Right ventricle myocardium inferior (tissue), 1 donor: ENCODE measurements at places on chromosomes 6 and 20.
A peak's percentile ranks its signal among the peaks of the same experiment; 100 is the strongest.

GRCh38 chr6:106373502-106374239 is 13.2 kb downstream of the CRYBG1 start:
- DNase-seq, result no peak

DNA sequence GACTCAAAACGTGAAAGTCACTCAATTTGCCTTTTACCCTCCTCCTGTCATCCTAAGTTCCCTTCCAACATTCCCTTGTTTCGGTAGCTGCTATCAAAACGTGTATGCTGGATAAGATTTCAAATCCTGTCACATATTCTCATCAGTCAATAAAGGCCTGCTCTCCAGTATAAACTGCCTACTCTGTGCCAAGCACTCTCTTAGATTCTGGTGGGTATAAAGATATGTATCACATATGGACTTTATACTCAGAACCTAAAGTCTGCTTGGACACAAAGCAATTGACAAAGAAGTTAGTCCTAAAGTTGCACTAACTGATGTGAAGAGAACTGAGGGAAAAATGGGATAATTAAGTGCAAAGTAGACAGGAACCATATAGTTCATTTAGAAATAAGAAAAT is 476.6 kb upstream of the MARCKS start:
- no peak for DNase-seq

- no peak for DNase-seq
These were observed 49.4 kb upstream of the ARMC2 start for GRCh38 chr6:108798670-108799353.

GRCh38 chr20:3203315-3204123 is 963 bp downstream of the DDRGK1 start:
- DNase-seq, result peak; percentile 66

DNA sequence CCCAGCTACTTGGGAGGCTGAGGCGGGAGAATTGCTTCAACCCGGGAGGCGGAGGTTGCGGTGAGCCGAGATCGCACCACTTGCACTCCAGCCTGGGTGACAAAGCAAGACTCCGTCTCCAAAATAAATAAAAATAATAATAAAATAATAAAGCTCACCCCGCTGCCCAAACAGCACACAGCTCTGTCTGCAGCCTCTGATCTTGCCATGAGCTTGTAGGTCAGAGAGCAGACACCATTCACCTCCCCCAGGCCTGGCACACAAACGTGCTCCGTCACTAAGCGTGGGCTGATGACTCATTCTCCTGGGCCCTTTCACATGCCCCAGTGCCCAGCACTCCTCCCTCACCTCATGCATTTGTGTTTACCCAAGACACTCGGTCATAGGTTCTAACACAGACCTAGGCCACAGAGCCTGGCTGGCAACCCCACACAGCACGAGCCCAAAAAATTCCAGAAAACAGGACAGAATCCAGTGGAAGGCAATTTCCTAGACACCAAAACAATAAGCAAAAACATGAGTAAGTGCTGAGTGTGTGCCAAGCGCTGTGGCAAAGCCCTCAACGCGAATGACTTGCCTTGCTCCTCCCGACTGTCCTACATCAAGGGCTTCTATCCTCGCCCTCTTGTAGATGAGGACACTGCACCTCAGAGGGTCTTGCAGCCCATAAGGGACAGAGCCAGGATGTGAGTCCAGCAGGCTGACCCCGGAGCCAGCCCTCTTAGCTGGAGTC is 18.0 kb downstream of the ATP9A start:
- DNase-seq, result peak; percentile 81

DNA sequence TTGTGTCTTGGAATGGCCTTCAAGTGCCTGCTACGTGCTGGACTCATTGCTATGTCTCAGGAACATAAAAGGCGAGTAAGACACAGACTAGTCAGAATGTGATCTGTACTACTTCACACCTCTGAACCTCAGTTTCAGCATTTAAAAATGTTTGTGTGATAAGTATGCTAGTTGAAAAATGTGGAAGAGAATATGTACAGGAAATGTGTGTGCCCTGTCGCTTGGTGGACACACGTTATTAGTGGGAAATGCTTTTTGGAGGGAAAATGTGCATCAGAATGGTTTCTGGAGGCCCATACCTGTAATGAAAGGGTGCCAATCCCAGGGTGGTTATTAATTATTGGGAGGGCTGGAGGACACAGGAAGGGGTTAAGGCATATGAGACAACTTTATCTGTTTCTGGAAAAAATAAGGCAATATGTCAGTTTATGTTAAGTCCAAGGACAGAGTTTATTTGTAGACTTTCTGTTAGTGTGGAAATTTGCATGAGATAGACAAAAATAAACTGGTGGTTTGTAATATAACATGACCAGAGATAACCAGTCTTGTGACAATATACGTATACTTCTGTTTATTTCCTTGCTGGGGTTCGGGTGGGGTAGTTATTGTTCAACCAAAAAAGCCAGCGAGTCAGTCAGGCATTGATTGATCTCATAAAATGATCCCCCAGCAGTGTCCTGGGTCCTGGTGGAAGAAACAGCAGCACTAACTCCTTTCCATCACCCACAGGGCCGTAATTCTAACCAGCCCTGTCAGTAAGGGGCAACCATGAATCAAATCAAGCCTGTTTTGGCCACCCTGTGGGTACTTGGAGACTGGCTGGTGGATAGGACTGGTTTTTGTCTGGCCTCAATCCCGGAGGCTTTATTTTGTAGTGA is 117.9 kb downstream of the JARID2 start:
- no peak for DNase-seq

GRCh38 chr20:36861875-36862801 is 13.8 kb upstream of the TLDC2 start:
- DNase-seq, result peak; percentile 90

DNA sequence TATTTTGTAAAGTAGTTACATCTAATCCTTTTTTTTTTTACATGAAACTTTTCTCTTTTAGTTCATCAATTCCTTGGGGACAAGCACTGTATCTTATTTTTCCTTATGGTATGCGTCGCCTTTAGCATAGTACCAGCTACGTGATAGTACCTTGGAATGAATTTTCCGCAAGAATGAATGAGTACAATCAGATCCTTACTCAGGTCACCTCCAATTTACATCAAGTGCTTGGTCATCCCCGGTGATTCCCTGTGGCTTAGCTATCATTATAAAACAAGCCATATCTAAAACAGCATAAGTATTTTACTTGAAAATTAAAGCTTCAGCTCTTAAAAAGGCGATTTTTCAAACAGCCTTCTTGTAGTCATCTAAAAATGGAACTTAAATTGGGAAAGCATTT is 680.4 kb upstream of the MAP3K7 start:
- no peak for DNase-seq

GRCh38 chr6:101445527-101445926 is 52.0 kb downstream of the GRIK2 start:
- DNase-seq, result no peak

GRCh38 chr6:110534731-110535492 is 58.5 kb upstream of the SLC22A16 start:
- DNase-seq, result no peak

DNA sequence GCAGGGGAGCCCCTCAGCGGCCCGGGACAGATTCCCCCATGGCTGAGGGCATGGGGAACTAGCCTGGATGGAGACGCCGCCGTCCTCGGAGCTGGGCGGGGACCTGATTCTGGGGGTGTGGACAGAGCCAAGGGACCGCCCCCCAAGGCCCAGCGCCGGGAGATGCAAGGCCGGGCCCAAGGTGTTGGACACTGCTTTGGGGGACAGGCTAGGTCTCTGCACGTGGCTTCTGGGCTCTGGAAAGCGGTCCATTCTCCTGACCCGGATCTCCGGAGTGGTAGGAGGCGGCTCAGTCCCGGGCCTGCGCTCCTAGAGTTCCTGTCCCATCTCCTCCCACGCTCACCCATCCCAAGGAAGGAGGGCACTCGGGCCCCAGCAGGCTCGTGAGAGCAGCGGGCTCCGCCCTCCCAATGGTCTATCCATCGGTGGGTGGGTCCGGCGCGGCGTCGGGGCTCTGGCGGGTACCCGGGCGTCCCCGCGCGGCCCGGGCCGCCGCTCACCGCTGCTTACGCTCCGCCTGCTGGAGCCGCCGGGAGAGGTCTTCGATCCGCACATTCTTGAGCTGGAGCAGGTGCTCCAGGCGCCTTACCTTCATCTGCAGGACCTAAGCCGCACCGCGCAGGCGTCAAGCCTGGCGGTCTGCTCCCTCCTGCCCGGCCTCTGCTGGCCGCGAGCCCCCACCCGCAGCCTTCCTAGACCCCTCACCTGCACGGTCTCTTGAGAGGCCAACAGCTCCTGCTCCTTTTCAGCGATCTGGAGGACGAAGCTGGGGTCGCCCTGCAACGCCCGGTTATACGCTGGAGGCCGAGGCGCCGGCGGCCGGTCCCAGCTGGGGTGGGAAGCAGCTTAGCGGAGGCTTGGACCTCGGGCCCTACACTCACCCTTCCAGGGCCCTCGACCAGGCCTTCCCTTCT is 3.3 kb downstream of the SPEF1 start:
- peak; percentile 88 for DNase-seq

DNA sequence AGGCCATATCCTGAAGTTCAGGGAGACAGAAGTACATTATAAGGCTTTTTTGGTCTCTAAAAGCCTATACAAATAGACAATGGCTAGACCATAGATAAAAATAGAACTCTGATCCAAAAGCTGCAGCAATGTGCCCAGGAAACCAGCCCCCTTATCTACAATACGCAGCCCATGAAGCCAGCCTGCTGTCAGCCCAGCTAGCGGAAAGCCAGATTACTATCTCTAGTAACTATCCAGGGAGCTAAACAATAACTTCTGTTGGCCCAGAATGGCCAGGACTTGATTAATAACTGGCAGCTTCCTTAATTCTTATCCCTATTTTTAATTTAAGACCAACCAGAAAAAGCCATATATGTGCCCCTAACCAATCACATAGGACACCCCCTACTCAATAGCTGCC is 160.4 kb upstream of the SMLR1 start:
- no peak for DNase-seq
